CD4-positive, alpha-beta T cell treated with Interleukin-2 at 100 ng/mL for 4 hours (primary cell): ENCODE measurements at places on chromosomes 3 and 15.

DNA sequence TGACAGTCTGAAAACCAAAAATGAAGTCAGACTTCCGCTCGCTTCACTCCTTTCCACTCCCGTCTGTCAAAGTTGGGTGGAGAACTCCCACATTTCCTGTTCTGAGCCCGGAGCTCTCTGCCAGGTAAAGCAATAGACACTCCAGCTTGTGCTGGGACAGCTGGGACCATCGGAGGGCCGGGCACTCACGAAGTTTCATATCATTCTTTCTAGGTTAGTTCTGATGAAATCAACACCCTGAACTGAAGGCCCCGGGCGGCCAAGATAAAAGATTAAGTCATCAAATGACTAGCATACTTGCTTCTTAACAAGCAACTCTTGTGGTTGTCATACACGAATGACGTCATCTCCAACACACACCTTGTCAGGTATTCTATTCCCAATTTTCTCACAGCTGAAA is 42.1 kb downstream of the MAGI1 start:
- DNase-seq: no peak

GRCh38 chr3:57706462-57706861 is 13.6 kb upstream of the DENND6A start:
- no peak for DNase-seq

GRCh38 chr15:73335471-73335870 is 33.3 kb downstream of the HCN4 start:
- DNase-seq: no peak

DNA sequence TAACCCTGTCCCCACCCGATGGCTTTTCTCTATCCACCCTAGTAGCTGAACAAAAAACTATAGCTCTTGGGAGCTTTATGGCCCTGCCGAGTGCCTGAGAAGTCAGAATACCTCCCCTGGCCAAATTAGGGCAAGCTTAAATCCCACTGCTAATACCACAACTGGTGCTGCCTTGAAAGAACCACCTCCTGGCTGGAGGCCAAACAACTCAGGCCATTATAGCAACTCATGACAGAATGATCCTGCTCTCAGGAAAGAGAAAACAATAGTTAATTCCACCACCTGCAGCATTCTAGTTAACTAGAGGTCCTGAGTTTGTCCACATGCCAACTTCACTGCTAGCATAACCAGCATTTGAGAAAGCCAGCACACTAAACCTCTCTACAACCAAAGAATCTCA is 123.2 kb downstream of the RTP4 start:
- DNase-seq: no peak

- no peak for DNase-seq
These were observed 46.3 kb downstream of the GASK1A start for GRCh38 chr3:43025423-43025822.

DNA sequence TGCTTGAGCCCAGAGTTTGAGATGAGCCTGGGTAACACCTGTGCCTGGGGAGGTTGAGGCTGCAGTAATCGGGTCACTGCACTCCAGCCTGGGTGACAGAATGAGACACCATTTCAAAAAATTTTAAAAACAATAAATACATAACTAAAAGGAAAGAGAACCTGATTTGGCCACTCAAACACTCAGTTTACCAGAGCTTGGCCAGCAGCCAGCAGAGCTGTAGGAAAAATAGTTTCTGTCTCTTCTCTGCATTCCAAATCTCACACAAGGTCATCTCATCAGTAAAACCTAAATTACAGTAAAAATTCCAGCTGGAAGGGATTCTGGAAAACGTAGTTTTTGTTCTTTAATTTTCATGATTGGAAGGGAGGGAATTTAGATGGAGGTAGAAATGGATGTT is 7.8 kb upstream of the PPM1L start:
- no peak for DNase-seq

DNA sequence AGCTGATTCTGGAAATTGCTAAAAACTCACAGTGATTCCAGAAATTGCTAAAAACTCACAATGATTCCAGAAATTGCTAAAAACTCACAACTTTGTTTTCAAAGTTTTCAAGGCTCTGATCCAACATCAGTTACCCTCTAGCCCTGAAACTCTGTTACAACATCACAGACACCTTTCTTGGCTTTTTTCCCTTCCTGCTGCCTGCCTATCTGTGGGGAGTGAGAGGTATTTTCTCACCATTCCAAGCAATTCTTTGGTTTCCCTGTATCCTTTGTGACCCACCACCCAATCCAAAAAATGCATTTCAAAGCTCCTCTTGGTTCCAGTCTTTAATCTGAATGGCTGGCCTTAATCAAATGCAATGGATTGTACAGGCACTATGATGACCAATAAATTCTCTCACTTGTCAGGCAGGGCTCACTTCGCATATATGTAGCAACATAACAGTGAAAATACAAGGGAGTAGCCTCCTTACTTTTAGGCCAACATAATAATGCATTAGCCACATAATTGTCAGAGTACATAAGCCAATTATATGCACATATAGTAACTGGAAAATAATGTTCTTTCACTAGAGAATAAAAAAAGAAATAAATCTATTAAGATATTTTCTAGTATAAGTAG is 1139.0 kb downstream of the ROBO2 start:
- DNase-seq: no peak

DNA sequence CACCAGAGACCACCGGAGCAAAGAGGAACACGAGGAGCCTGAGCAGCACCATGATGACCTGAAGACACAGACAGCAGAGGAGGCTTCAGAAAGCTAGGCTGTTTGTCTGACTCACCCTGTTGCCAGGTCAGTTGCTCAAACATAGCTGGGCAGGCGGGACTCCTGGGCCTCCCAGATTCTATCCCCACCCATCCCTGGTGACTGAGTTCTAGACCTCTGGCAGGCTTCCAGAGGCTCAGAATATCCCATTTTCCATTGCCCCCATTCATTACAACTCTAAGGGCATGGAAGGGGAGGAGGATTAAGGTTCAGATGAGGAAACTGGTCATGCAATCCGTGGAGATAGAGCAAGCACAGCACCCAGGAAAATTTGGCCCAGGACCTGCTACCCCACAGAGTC is at the start of gene CDHR4:
Gene CDHR4 (minus strand): TSS at position 113 of the 400 bp plus-strand sequence. CDS start 61 bp downstream, at position 52.
- DNase-seq: no peak

DNA sequence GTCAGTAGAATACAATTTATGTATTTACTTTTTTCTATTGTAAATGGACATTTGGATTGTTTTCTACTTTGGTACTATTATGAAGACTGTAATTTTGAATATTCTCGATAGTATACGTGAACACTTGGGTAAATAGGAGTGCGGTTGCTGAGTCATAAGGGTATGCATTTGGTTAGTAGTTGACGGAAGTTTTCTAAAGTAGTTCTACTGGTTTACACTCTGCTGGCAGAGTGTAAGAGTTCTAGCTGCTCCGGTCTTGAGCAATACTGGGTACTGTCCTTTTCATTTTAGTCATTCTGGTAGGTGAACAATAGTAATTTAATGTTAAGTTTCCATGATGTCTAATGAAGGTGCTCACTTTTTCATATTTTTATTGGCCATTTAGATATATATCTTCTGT is 70.0 kb downstream of the MEF2A start:
- no peak for DNase-seq
